AG20443 (cell line): ENCODE measurements at places on chromosomes 7 and 10.
A peak's percentile ranks its signal among the peaks of the same experiment; 100 is the strongest.

GRCh38 chr7:129877146-129877792, 75.5 kb downstream of the UBE2H start:
- DNase-seq = no peak

GRCh38 chr7:50534690-50535290, 30.4 kb downstream of the DDC start:
- peak; percentile 89 for DNase-seq

GRCh38 chr10:12414278-12414989, 65.1 kb downstream of the CAMK1D start:
- no peak for DNase-seq

- DNase-seq = no peak
Measured at GRCh38 chr7:106999023-106999422, 45.5 kb upstream of the PRKAR2B start.

DNA sequence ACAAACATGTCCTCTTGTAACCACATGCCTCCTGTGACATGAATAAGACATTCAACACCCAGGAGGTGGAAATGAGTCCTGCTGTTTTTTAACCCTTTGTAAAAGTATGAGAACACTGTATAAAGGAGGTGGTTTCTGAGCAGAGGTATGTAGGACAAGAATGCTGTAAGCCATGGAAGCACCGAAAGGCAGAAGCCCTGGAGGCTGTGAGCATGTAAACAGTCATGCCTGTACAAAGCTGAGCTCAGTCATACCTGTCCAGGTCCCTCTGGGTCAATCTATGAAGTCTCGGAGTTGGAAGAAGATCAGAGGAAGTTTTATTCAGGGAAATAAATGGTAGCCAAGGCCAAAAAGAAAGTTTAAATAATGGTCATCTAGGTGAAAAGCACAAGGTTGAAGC, 34.7 kb upstream of the XPNPEP1 start:
- DNase-seq = no peak

DNA sequence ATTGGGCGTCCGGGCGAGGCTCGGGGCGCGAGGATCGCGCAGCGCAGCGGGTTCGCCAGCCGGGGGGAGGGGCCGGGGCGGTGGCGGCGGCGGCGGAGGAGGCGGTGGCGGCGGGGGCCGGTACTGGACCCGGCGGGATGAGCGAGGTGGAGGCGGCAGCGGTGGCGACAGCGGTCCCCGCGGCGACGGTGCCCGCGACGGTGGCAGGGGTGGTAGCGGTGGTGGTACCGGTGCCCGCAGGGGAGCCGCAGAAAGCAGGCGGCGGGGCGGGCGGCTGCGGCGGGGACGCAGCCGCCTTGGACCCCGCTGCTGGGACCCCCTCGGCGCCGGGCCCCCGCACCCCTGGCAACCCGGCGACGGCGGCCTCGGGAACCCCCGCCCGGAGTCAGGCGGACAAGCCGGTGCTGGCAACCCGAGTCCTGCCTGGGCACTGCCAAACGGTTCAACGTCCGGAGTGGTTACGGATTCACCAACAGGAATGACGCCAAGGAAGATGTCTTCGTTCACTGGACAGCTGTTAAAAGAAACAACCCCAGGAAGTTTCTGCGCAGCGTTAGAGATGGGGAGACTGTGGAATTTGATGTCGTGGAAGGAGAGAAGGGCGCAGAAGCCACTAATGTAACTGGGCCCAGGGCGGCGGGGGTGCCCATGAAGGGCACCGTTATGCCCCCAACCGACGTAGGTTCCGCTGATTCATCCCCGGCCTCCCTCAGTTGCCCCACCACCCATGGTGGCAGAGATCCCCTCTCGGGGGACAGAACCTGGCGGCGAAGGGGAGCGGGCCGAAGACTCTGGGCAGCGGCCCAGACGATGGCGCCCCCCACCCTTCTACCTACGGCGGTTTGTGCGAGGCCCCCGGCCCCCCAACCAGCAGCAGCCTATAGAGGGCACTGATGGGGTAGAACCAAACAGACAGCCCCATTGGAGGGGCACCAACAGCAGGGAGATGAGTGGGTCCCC, 100.3 kb upstream of the CPXM2 start:
- peak; percentile 29 for DNase-seq
